ENCODE measurements at places on chromosomes 11 and 22. TPM values are rescaled to one million over a fixed set of nuclear protein-coding genes. Genes with fewer than 3 reads are reported as not detected.
A peak's percentile ranks its signal among the peaks of the same experiment; 100 is the strongest.

DNA sequence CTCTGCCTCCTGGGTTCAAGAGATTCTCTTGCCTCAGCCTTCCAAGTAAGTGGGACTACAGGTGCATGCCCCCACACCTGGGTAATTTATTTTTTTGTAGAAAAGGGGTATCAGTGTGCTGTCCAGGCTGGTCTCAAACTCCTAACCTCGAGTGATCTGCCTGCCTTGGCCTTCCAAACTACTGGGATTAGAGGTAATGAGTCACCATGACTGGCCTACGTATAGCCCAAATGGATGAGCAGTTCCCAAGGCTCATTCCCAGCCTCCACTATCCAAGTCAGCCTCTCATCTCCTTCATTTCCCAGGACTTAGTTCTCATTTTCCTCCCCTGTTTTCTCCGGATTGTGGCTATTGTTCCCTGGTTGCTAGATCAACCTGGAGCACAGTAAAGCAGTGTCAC, 5.6 kb downstream of the CCT8L2 start:
- no peak for DNase-seq

The LRRC32 gene
- 29.7 TPM for total RNA-seq

GRCh38 chr11:9858822-9859221, 194.9 kb downstream of the SWAP70 start:
- no peak for DNase-seq

- DNase-seq: no peak
Observed at GRCh38 chr22:48627203-48627602, 1200.5 kb downstream of the BRD1 start.

- DNase-seq: no peak
Observed at GRCh38 chr22:29215012-29215860, 9.5 kb downstream of the EMID1 start.

- no peak for DNase-seq
Observed at GRCh38 chr11:64000740-64001483, 14.7 kb downstream of the OTUB1 start.

- DNase-seq: no peak
Observed at GRCh38 chr11:102322560-102322959, 5.3 kb downstream of the BIRC3 start.

The TREH gene
- 53.4 TPM for total RNA-seq

The RBM7 gene
- total RNA-seq: 20.6 TPM

The DHCR7 gene
- 5.0 TPM for total RNA-seq

GRCh38 chr11:66856496-66857233, at the start of gene LRFN4:
LRFN4 (plus strand) TSS chr11:66857064; CDS start chr11:66857745, 681 bp downstream.
- DNase-seq: no peak

- peak; percentile 41 for DNase-seq
Observed at GRCh38 chr22:50578776-50579310, 616 bp upstream of the CPT1B start.

GRCh38 chr11:14366936-14367335, 8.0 kb upstream of the RRAS2 start:
- DNase-seq: no peak

GRCh38 chr11:125072218-125072960, 9.3 kb downstream of the SLC37A2 start:
- peak; percentile 71 for DNase-seq

The CLCF1 gene
- total RNA-seq: 14.9 TPM

DNA sequence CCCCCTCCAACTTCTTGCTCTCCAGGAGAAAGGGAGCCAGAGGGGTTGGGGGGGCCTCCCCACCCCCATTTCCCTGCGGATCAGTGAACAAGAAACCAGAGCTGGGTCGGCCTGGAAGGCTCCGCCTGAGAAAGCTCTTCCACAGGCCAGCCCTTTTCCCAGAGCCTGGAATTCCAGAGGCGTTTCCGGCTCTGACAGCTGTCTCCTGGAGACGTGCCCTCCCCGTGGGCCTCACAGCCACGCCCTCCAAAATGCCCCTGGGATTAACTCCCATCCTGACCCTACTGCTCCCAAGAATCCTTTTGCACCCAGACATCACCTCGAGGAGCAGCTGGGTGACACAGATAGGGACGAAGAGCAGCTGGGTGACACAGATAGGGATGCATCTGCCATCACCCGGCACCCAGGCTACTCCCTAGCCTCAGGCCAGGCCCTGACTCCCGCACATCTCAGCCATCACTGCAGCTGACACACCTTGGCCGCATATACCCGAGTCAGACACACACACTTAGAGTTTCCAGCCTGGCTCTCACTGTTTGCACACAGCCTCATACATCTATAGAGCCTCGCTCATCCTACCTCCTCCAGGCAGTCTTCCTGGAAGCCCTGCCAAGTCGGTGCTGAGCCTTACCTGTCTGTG, 7.6 kb upstream of the CDC42EP1 start:
- no peak for DNase-seq

DNA sequence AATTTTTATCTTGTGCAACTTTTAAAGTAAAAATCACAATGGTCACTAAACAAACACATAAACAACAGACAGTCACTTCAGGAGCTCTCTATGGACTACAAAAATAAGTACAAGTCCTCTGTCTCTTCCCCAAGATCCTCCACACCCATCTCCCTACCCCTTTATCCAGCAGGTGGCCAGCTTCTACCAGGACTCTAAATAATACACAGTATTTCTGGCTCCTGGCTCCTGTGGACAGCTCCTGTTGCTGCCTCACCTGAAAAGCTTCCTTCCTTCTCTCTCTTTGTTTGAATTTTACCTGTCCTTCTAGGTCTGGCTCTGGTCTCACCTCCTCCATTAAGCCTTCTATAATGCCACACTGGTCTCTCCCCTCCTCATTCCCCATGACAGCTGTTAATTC, 86.1 kb downstream of the CLPB start:
- no peak for DNase-seq

The GGT5 gene
- 25.2 TPM for total RNA-seq

- no peak for DNase-seq
Observed at GRCh38 chr11:41868606-41869005, 409.2 kb upstream of the LRRC4C start.

- DNase-seq: no peak
Observed at GRCh38 chr22:27639248-27640086, 162.1 kb downstream of the MN1 start.

The SYT13 gene
- 28.0 TPM for total RNA-seq

- DNase-seq: peak; percentile 62
Observed at GRCh38 chr22:35368386-35368785, 12.5 kb upstream of the HMOX1 start.

DNA sequence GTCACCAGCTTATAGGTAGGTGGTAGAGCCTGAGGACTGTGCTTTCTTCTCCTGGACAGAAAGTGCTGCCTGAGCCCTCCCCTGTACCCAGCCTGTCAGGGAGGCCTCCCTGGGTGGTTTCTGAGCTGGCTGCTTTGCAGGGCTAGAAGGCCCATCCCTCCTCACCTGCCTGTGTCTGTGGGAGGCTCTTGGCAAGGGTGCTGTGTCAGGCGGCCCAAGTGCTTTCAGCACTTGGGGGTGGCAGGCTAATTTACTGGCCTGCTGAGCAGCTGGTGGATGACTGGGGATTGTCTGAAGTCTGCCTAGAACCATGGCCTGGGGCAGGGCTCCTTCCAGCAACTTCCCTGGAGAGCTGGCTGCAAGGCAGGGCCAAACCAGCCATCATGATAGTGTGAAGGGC, 139.0 kb upstream of the NAV2 start:
- DNase-seq: no peak

GRCh38 chr22:38088629-38089473, 4.9 kb upstream of the SLC16A8 start:
- DNase-seq: no peak

- no peak for DNase-seq
Observed at GRCh38 chr11:112811783-112812182, 149.4 kb upstream of the NCAM1 start.

DNA sequence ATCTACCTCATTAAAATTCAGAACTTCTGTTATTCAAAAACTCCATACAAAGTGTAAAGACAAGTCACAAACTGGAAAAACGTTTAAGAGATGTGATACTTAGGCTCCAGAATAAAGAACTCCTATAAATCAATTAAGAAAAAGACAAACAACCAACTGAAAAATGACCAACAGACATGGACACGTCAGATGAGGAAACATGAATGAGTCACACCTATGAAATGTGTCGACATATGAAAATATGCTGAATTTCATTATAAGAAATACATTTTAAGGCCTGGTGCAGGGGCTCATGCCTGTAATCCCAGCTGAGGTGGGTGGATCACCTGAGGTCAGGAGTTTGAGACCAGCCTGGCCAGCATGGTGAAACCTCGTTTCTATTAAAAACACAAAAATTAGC, 78.7 kb downstream of the ENTHD1 start:
- DNase-seq: no peak

GRCh38 chr11:129743112-129743815, 72.4 kb upstream of the TMEM45B start:
- no peak for DNase-seq

DNA sequence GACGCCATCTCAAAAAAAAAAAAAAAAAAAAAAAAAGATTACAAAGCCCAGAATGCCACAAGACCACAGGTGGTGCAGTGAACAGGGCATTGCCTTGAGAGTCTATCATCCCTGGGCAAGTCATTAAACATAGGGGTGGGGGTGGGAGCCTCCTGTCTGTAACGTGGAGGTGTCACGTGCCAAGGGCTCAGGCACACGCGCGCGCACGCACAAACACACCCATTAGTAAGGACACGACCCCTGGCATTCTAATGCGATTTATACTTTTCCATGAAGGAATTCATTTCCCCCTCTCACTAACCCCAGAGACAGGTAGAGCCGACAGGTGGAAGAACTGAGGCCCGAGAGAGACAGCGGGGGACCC, 5.8 kb upstream of the GCAT start:
- DNase-seq: peak; percentile 63

GRCh38 chr11:43359422-43359818, 700 bp downstream of the TTC17 start:
- no peak for DNase-seq

All from Peyer's patch (tissue), 4 donors.